Activated CD8-positive, alpha-beta memory T cell treated with anti-CD3 and anti-CD28 coated beads, Interleukin-2, amount 10 ng/mL, durations not matched to agents 7 days and 5 days (primary cell): ENCODE measurements at places on chromosomes 16 and 17. TPM values are rescaled to one million over a fixed set of nuclear protein-coding genes. Genes with fewer than 3 reads are reported as not detected.
A peak's percentile ranks its signal among the peaks of the same experiment; 100 is the strongest.

GRCh38 chr17:30586818-30587595 is 109.8 kb downstream of the GOSR1 start:
- peaks cover 12% of the 10 kb centered on the region for H3K4me1 ChIP-seq
- no peaks in the 10 kb centered on the region for H3K36me3 ChIP-seq
- H3K4me3 ChIP-seq: no peak overlapping the region
- peak overlapping the region; percentile 50 for H3K27ac ChIP-seq

- H3K4me3 ChIP-seq: no peak overlapping the region
- peaks cover 5% of the 10 kb centered on the region for H3K4me1 ChIP-seq
These were observed 21.8 kb upstream of the DNAI2 start for GRCh38 chr17:74252211-74252610.

CTF1 gene
- total RNA-seq: 0.47 TPM

DNA sequence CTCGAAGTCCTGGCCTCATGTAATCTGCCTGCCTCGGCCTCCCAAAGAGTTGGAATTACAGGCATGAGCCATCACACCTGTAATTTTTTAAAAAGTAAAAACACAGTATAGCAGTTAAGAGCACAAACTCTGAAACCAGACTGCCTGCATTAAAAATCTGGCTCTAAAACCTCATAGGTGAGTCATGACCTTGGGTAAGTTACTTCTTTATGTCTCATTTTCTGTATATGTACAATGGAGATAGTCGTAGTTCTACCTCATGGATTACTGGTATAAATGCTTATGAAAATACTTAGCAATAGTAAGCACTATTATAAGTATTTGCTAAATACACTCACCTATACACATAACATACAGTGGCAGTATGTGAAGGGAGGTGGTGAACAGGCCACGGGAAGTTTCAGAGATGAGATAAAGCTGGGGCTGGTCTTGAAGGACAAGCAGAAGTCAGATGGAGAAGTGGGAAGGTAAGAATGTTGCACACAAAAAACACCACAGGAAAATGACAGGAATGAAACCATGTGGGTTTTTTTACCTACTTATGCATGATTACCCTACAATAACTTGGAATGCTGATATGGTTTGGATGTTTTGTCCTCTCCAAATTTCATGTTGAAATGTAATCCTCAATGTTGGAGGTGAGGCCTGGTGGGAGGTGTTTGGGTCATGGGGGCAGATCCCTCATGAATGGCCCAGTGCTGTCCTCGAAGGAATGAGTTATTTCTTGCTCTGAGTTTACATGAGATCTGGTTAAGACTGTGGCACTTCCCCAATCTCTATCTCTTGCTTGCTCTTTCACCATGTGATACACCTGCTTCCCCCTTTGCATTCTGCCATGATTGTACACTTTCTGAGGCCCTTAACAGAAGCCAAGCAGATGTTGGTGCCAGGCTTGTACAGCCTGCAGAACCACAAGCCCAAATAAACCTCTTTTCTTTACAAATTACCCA is 33.9 kb downstream of the ZNF652 start:
- H3K27ac ChIP-seq: no peak overlapping the region
- no peak for DNase-seq
- peaks cover 18% of the 10 kb centered on the region for H3K36me3 ChIP-seq
- no peaks in the 10 kb centered on the region for H3K27me3 ChIP-seq

DNA sequence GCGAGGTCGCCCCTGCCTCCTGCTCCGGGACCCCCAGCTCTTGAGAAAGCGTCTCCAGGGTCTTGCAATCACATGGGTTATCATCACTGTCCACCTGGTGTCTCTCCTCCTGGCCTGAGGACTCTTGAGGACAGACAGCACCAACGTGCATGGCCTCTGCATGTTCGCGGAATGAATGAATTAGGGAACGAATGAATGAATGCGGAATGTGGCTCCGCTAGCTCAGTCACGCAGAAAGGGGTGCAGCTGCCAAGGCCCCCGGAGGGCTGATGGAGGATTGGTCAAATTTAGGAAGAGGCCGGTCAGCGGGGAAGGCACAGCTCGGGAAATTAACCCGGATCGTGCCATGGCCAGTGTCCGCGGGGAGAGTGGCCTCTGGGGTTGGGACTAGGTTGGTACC is 3.3 kb downstream of the FBXL16 start:
- H3K36me3 ChIP-seq: no peaks in the 10 kb centered on the region
- no peak overlapping the region for H3K27ac ChIP-seq
- peaks cover 49% of the 10 kb centered on the region for H3K27me3 ChIP-seq
- DNase-seq: no peak

DNA sequence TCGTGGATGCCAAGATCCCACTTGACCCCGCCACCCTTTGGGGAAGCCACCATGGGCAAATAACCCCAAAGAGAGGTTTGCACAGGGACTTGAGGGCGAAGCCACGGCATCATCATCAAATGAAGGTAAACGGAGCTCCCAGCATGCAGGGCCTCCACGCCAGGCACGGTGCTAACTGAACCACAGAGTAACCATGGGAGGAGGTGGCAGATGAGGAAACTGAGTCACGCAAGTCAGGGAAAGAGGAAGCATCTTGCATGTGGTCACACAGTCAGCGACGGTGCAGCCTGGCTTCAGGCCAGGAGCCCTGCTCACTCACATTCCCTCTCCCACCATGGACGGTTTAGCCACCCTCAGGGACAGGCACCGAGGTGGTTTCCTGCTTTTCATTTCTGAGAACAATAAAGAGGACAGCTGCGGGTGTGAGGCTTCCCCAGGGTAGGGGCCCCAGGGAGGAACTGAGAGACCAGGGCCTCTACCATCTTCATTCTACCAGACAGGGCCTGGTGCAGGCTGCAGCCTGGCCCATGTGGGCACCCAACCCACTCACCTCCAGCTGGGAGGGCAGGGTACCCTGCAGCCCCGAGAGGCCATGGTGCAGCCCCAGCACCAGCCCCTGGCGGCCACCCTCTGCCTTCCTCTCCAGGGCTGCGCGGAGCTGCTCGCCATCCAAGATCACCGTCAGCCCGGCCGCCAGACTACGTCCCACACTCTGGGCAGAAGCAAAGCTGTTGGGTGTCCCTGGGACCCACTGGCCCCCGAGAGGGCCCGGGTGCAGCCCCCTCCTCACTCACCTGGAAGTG is 78.3 kb downstream of the RMI2 start:
- no peaks in the 10 kb centered on the region for H3K27me3 ChIP-seq
- no peak for DNase-seq
- no peaks in the 10 kb centered on the region for H3K36me3 ChIP-seq
- H3K27ac ChIP-seq: peak overlapping the region; percentile 45

EPX gene
- total RNA-seq: not detected

- peak; percentile 73 for DNase-seq
- peaks cover 55% of the 10 kb centered on the region for H3K4me1 ChIP-seq
- no peaks in the 10 kb centered on the region for H3K27me3 ChIP-seq
- peak overlapping the region; percentile 77 for H3K27ac ChIP-seq
- H3K4me3 ChIP-seq: peak overlapping the region; percentile 38
- H3K36me3 ChIP-seq: peaks cover 74% of the 10 kb centered on the region
These were observed 23.1 kb upstream of the DHRS13 start for GRCh38 chr17:28925912-28926365.

DNAH2 gene
- total RNA-seq: not detected

GPR179 gene
- total RNA-seq: 0.02 TPM

DNA sequence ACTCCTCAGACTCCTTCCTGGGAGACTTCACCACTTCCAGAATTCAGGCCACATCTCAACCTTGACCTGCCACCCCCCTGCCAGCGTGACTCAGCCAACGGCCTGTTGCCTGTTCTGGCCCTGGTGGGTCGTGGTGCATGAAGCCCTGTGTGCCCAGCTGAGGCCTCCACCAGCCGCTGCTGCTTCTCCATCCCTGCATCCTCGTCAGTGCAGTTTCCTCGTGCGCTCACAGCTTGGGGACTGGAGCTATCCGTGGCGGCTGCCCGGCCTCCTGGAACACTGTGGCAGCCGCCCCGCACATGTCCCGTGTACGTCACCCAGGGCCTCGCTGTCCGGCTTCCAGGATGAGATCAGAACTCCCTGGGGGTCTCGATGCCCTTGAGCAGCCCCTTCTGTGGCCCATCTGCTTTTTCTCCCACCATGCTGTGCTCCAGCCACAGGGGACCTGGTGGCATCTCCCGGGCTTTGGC is 8.0 kb upstream of the TEDC2 start:
- H3K36me3 ChIP-seq: peaks cover 61% of the 10 kb centered on the region
- no peak overlapping the region for H3K4me3 ChIP-seq

DNA sequence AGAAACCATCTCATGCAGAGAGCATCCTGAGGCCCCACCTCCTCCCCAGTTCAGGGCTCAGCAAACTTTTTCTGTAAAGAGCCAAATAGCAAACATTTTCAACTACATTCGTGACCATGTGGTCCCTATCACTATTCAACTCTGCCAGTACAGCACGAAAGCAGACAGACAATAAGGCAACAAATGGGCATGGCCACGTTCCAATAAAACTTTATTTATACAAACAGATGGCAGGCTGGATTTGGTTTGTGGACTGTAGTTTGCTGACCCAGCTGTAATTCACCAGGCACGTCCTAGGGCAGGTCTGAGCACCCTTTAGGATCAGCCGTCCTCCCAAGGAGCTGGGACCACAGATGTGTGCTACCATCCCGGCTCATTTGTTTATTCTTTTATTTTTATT is 27.1 kb upstream of the GPRC5C start:
- H3K27me3 ChIP-seq: peaks cover 9% of the 10 kb centered on the region
- no peak overlapping the region for H3K4me3 ChIP-seq
- no peak overlapping the region for H3K27ac ChIP-seq
- H3K4me1 ChIP-seq: no peaks in the 10 kb centered on the region
- DNase-seq: no peak

PRR35 gene
- not detected for total RNA-seq

DNA sequence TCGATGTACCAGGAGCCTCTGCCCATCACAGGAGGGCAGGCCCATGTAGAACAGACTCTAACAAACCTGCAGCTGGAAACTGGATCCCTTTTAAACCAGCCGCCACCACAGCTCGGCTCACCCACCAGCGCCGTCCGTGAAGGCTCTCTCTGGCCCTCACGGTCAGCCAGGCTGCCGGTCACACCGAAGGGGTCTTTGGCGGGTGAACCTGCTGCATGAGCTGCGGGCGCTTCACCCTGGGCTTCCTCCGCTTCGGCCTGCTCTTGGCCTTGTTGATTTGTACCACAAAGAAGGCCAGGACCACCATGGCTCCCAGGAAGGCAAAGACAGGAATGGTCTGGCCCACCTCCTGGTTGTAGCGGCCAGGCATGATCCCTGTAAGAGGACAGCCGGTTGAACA is 11.7 kb upstream of the SLC38A8 start:
- no peaks in the 10 kb centered on the region for H3K4me1 ChIP-seq
- peaks cover 21% of the 10 kb centered on the region for H3K36me3 ChIP-seq
- H3K27ac ChIP-seq: no peak overlapping the region
- no peak overlapping the region for H3K4me3 ChIP-seq
- H3K27me3 ChIP-seq: no peaks in the 10 kb centered on the region

DNA sequence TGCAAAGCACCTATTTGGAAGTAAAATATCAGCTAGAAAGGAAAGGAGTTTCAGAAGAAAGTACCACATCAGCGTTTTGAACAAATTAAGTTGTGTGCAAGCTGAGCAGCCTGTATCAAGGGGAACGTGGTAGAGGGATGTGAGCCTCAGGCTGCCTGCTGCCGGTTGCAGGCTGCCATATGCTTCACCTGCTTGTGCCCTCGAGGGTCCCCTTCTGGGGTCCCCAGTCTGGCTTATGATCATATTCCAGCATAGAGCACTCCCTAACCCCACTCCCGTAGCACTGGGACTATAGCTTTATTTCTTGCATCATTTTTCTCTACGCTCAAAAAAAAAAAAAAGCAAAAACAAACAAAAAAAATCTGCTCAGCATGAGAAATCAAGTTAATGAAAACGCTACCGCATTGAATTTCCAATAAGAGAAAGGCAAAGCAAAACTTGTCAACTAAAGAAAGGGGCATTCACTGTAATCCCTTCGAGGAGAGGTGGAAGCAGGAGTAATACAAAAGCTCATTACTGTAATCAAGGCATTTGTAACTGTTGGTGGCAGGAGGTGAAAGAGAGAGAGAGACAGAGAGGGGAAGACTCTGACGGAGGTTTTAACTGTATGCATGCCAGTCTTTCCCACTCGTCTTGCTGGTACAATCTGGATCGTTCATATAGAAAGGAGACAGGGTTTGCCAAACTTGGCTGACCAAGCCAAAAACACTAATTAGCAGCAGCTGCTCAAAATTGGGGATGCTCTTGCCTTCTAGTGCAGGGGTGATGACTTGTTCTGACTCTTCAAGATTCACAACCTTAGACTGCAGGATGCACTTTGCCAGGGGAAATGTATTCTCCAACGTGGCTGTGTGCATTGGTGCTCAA is 258.2 kb upstream of the HSBP1 start:
- DNase-seq: no peak
- no peak overlapping the region for H3K4me3 ChIP-seq
- H3K27me3 ChIP-seq: no peaks in the 10 kb centered on the region

DNA sequence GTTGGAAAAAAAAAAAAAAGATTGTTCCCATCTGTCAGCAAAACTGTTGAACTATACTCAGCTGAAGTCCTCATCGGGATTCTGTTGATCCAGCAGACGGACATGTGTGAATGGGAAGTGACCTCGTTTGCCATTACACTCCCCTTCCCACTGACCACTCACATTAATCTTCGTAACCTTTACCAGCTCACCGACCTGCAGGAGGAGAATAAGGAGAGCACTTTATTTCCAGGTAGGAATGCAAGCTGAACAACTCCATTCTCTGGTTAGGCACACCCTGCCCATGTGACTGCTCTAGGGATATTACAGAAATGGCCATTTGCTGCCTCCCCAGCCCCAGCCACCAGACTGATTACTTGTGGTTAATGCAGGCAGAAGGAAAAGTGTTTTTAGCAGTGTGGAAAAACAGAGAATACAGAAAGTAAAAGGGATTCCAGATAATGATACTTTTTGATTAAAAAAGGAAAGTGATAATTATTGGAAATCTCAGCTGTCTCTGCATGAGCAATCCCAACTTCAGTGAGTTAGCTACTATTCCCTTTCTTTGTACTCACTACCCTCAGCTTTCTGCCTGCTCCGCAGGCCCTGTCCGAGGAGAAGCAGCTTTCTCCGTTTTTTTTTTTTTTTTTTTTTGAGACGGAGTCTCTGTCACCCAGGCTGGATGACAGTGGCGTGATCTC is 23.6 kb upstream of the YWHAE start:
- H3K4me3 ChIP-seq: no peak overlapping the region
- no peak for DNase-seq
- peaks cover 33% of the 10 kb centered on the region for H3K36me3 ChIP-seq
- H3K4me1 ChIP-seq: peaks cover 2% of the 10 kb centered on the region
- H3K27ac ChIP-seq: peak overlapping the region; percentile 42

DNA sequence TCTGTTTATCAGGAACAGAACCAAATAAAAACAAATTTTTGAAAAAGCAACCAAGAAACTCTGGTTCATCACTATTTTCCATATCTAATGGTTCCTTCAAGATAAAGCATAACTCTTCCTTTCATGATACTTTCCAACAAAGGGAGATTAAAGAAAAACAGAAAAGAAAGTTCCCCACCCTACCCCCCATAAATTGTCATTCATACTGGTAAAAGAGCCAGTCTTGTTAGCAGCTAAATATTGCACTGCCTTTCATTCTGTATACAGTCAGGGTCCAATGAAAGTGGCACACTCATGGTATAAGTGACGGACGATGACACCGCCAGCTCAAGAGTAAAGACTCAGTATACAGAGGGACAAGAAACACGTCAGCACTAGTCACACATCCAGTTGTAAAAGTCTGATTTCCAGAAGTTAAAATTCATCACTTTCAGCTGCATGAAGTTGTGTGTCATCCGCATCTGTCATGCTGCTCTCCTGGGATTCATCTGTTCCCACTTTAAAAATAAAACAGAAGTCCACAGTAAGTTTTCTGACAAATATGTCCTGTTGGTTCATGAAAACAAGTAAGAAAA is 68.5 kb downstream of the CDC27 start:
- no peaks in the 10 kb centered on the region for H3K27me3 ChIP-seq
- no peak overlapping the region for H3K4me3 ChIP-seq
- H3K36me3 ChIP-seq: peaks cover 36% of the 10 kb centered on the region

GRCh38 chr16:397135-397661 is at the start of gene NME4:
Gene NME4 (plus strand): TSS chr16:397199. CDS start chr16:397223, 24 bp downstream.
- no peak within 1 kb of the TSS for H3K27ac ChIP-seq
- H3K4me3 ChIP-seq: peak within 1 kb of the TSS; percentile 71
- DNase-seq: no peak
- peaks cover 17% of the 10 kb centered on the region for H3K27me3 ChIP-seq
